ENCODE measurements at places on chromosomes 6 and 20.

DNA sequence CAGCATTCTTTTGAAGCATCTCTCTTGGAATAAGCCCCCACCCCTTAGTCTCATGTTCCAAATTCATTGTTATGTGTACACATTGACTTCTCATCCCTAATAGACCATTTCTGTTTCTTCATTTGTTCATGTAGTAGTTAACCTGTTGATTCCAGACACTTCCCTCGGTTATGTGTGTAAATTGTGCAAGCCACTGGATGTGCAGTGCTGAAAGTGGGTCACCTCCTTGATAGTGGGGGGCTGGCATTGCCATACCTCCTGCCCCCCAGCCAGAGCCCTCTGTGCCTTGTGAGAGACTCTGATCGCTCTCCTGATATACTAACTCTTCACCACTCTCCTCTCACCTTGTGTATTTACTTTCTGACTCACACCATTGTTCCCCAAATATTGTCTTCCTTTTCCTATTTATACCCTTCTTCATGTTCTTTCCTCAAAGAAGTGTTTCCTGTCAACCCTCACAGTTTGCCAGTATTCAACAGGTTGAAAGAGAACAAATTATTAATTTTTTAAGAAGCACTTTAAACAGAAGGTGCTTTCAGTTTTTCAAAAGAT is 59.0 kb downstream of the HIVEP1 start:
- no peak for DNase-seq

DNA sequence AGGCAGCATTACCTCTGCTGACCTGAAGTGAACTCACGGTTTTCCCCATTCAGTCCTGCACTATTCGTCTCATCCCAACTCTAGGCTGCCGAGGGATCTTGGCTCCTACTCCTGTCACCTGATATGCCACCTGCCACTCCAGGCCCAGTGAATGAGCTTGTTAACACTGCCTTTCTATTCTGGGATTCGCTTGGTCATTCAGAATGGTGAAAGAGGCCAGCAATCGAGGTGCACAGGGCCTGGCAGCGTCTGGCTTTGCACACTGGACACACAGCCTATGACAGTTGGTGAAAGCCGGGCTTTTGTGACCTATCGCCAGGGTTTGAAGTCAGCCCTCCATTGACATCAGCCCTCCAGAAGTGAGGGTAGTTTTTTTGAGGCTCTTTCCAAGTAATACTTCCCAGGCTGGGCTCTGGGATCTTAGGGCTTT is 59.3 kb upstream of the MYL9 start:
- no peak for DNase-seq

DNA sequence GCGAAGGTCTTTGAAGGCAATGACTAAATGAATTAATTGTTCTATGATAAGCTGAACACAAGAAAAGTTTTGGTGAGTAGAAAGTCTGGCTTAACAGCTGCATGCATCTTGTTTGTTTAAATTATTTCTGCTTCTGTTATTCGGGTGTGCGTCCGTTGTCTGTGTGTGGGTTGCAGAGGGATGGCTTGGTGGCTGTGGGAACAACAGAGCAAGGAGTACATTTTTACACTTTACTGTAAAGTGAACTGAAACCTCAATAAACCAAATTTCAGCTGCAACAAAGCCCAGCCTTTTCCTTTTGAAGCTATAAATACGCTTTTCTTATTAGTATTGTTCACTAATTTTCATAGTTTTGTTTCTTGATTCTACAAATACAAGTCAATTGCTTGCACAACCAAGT is 3.5 kb upstream of the LAMP5 start:
- no peak for DNase-seq

DNA sequence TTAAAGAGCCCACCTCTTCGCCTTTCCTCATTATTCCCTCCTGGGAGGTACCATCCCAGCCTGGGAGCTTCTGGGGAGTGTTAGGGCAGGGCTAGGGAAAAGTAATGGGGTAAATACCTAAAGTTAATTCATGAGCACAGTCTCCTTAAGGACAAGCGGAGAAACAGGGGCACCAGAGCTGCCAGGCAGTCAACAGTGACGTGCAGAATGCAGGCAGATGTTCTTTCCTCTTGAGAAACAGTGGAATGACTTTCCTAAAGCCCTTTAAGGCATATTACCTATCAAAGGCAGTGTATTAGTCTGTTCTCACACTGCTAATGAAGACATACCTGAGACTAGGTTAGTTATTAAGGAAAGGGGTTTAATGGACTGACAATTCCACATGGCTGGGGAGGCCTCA is 76.3 kb downstream of the RNF144B start:
- DNase-seq, result no peak

DNA sequence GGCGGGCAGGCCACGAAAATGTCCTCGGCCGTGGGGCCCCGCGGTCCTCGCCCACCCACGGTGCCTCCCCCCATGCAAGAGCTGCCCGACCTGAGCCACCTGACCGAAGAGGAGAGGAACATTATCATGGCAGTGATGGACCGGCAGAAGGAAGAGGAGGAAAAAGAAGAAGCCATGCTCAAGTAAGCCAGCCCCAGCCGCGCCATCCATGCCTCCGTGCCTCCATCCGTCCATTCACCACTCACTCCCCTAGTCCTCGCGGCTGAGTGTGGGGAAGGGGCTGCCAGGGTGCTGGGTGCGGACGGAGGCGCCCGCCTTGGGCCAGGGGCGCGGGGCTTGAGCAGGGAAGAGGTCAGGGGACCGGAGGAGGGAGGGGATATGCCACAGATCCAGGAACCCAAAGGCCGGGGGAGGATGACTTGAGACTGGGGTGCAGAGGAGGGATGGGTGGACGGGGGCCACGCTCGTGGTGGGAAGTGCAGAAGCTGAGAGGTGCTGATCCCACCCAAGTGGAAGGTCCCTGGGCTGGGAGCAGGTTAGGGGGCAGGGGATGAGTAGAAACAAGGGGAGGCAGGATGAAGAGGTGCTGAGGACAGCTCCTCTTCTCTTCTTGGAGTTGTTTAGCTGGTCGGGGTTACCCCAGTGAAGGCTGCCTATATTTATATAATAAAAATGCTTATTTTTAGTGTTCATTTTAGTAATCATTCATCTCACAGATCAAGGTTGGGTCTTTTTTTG is 825 bp downstream of the RIMS1 start:
- no peak for DNase-seq

GRCh38 chr6:7846966-7847818 is 63.4 kb downstream of the TXNDC5 start:
- no peak for DNase-seq

GRCh38 chr20:54199721-54200176 is 8.1 kb upstream of the PFDN4 start:
- DNase-seq, result no peak

GRCh38 chr6:44117397-44118128 is 9.7 kb downstream of the MRPL14 start:
- no peak for DNase-seq

- DNase-seq, result no peak
These were observed at the start of gene STXBP5 for GRCh38 chr6:147204060-147204785. Gene STXBP5 (plus strand): TSS chr6:147204417. CDS start chr6:147204533, 116 bp downstream.

DNA sequence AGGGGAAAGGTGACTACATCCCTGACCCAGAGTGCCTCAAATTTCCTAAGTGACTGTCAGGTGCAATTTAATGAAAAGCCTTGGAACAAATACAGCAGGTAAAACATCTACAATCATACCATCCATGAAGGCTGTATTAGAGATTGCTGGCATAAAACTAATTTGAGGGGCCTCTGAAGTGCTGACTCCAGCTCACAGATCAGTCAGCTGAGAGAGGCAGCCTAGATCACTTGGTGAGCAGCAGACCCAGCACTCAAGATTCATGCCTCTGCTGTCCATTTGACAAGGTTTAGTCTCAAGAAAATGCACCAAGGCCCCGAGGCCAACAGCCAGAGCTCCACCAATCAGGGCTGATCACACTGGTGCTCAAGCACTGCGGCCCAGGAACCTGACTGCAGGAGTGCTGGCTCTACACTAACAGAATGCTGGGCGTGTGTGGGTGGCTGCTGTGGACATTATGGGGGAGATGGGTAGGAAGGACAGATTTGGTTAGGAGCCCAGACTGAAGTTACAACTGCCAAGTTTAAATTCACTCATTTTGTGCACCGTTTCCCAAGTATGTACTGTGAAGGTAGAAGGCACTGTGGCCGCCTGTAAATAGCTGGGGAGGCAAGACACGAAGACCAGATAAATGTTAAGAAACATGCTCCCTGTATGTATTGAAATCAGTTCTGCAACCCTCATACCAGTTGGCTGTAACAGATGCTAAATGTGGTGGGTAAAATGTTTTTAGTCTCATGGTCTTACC is 28.2 kb downstream of the SNX5 start:
- no peak for DNase-seq

- no peak for DNase-seq
These were observed 38.2 kb downstream of the NCR2 start for GRCh38 chr6:41373627-41373918.

DNA sequence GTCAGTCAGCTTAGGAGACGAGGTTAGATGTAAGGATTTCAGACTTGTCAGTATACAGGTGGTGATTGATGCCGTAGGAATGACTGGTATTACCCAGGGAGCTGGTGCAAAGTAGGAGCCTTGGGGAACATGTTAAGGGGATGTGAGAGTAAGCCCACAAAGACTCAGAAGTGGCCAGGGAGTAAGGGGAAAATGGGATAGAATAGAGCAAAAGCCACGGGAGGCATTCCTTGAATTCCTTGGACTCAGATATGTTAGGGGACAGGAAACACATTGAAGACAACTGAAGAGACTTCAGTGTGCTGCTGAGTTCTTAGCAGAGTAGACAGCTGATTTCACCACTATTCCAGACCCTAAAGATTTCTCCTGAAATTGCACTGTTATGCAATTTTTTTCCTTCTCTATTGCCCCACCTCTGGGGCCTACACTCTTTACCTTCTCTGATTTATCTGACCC is 1.2 kb upstream of the ACAT2 start:
- DNase-seq, result no peak

DNA sequence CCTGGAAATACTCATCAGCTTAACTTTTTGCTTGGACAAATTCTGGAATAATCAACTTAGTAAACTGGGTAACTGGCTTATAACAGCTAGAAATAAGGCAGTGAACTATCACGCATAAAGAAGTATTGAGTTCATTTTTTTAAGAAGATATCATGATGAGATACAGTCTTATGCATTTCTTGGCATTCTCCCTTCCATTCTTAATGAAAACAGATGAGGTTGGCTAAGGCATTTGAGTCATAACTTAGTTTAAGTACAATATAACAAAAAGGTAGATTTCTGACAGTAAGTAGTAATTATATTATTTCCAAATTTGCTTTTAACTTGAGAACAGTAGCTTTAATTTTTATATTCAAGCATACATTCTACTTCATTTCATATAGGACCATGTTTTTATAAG is 56.1 kb downstream of the SAMD5 start:
- no peak for DNase-seq

GRCh38 chr6:22882581-22882980 is 313.2 kb downstream of the HDGFL1 start:
- DNase-seq, result no peak

DNA sequence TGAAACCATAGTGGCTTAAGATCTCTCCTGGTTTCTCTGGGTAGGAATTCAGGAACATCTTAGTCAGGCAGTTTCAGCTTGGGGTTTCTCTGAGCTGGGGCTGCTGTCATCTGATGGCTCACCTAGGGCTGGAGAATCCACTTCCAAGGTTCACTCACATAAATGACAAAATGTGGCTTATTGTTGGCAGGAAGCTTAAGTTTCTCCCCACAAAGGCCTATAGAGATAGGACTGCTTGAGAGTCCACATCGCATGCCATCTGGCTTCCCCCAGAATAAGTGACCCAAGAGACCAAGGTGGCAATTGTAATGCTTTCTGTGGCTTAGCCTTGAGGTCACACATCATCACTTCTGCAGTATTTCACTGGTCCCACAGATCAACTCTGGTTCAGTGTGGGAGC is 131.4 kb downstream of the EDN1 start:
- DNase-seq, result no peak

GRCh38 chr20:45919542-45920399 is 7.8 kb upstream of the PLTP start:
- DNase-seq, result no peak

DNA sequence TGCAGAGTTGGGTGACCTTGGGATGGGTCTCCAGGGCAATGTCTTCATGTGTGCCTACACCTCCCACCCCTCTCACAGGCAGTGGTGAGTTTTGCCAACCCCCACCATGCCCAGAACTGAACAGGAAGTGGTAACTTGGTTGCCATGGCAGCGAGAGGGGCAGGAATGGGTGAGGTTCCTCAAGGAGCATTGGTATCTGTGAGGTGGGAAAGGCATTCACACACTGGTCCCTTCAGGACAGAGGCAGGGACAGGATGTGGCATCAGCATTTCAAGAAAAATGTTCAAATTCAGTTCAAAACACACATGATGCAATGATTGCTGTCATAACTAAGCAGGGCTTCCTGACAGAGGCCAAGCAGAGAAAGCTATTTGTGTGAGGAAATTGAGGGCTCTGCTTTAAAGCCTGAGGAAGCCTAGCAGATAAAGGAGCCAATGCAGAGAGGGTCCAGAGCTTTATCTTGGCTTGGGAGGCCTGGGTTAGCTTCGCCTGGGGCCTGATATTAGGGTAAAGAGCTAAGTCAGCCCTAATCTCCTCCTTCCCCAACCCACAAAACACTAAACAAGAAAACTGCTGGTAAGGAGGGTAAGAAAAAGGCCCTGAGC is 551 bp downstream of the TREML2 start:
- peak; percentile 52 for DNase-seq

GRCh38 chr6:41941280-41942066 is at the start of gene CCND3:
Gene CCND3 (minus strand): TSS chr6:41941808. CDS start chr6:41941649, 159 bp downstream.
- DNase-seq, result no peak

Data from vagina (tissue), 2 donors.